Astrocyte of the cerebellum (primary cell): ENCODE measurements at places on chromosomes 6 and 20.

- DNase-seq: peak; percentile 38
These were observed 75.4 kb upstream of the LAMA2 start for GRCh38 chr6:128807577-128807976.

DNA sequence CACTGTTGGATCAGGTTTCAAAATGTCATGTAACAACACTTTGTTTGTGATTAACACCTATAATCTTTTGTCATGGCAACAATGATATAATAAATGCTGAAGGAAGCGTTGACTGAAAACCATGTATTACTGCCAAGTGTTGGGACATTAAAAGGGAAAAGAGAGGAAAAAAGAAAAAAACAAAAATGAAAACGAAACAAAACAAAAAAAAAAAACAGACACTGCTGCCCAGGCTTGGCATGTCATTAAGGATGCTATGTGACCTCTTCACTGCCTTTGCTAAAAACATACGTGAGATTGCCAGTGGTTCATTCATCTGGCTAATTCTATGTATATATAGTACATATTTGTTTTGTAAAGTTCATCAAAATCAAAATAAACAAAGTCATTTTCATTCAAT is 516.7 kb upstream of the RNF217 start:
- no peak for DNase-seq

DNA sequence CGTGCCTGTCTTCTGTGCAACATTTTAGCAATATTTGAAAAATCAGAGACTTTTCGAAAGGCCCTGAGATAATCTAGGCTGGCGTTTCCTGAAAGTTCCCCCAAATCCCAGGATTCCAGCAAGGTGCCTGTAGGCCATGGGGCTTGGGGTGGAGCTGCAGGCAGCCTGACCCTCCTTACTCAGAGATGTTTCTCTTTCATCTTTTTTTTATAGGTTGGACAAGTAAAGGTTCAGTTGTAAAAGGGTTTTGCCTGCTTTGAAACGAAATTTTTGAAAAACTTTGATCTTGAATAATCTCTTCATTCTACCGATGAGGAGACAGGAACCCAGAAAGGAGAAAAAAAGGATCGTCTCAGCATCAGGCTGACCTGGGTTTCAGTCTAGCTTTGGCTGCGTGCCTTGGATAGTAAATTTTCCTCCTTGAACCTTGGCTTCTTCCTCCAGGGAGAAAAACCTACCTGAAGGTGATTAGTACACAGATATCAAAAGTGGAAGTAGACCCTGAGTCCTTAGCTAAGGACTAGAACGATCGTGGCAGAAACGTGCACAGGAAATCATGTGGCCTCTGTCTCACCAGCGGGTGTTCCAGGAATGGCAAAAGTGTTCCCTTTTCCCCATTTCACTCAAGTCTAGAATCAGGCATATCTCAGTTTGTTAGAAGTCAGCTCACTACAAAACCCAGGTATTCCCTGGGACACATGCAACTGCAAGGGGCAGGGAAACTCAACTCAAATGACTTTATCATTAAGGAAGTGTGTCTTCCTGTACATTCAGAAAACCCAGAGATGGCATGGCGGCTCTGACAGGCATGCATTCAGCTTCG is 128.2 kb upstream of the PTPN1 start:
- DNase-seq: no peak

DNA sequence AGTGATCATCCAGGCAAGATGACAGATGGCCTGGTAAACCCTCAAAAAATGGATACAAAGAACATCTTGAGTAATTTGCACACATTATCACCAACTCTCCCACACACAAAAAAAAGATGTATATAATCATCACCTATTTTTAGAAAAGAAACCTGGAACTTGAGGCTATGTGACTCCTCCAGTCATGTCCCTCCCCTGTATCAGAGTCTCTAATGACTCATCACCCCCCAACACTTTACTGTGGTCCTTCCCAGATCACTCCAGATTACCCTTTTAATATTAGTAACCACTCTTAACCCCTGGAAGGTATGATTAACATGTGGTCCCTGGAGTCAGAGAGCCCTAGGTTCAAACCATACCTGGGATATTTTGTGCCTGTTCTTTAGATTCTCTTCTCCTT is 144.8 kb downstream of the ZNF217 start:
- DNase-seq: no peak

DNA sequence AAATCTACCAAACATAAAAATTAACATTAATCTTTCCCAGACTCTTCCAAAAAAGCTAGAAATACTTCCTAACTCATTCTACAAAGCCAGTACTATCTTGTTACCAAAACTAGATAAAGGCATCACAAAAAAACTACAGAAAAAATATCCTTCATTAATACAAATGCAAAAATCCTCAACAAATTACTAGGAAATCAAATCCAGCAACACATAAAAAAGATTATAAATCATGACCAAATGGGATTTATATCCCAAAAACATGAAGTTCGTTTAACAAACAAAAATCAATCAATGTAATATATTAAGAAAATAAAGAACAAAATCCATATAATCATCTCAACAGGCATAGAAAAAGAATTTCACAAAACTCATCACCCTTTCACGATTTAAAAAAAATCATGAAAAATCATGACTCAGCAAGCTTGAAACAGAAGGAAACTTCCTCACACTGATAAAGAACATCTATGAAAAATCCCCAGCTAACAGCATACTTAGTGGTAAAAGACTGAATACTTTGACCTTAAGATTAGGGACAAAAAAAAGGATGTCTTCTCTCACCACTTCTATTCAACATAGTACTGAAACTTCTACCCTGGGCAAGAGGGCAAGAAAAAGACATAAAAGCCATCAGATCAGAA is 43.2 kb downstream of the RANBP9 start:
- no peak for DNase-seq

GRCh38 chr6:27948237-27948636 is 8.8 kb upstream of the OR2B6 start:
- DNase-seq: no peak

GRCh38 chr20:3970016-3970415 is 45.3 kb downstream of the RNF24 start:
- no peak for DNase-seq

GRCh38 chr6:39177130-39177529 is 52.1 kb downstream of the KCNK5 start:
- no peak for DNase-seq

DNA sequence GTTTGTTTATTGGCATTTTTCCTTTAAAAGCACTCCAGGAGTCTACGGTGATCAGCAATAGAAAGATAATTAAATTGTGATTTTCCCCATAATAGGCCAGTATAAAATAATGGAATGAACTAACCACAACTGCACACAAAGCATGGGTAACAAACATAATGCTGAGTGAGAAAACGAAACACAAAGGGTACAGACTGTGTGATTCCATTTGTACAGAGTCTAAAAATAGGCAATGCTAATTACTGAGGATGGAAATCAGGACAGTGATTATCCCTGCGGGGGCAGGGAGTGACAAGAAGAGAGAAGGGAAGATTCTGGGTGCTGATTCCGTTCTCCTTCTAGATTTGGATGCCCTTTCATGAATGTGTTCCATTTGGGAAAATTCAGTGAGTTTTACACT is 478.1 kb downstream of the PREX1 start:
- no peak for DNase-seq

DNA sequence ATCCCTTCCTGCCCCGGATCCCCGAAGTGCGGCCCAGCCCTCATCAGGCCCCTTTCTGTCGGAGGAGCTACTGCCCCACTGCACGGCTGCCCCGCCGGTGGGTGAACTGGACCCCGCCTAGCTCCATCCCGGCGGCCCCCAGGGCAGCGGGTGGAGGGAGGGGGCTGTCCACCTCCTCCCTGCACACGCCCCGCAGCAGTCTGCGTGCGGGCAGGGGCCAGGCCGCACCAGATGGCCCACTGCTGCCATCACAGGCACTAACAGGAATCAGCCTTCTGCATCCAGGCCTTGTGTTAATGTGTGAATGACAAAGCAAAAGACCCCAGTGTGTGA is 54.9 kb upstream of the UNC93A start:
- DNase-seq: no peak

DNA sequence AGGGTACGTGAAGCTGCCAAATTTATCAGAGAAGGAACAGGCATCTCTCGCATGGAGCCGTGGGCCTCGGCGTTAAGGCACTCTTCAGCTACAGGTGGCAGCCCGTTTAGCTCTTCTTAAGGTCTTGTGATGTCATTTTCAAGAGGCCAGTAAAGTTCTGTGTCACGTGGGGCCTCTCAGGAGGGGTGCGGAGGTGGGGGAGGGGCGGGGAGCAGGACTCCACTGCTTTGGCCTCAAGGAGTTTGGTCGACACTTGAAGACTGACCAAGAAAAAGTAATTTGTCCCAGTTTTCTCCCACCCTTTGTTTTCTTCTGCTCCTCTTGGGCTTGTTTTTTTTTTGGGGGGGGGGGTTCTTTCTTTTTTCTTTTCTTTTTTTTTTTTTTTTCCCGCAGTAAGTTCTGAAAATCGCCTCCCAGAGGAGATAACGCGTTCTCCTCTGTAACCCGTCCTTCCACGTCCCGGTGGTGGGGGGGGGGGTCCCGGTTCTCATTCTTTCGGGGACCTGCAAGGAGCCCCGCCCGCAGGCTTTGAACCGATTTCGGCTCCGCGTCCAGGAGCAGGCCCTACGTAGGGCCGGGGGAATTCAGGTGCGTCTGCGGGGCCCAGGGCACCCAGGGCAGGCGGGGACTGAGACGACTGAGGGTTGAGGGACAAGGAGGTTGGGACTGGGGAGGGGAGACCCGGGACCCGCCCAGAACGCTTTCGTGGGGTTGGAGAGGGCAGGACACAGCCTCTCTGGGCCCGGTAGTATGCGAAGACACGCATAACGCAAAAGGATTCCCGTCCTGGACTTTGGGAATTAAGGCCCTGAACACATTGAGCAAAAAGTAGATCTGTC is 26.0 kb downstream of the GPX6 start:
- DNase-seq: no peak

GRCh38 chr6:113762641-113763040 is 94.5 kb upstream of the MARCKS start:
- DNase-seq: no peak

GRCh38 chr6:166153966-166154365 is 13.7 kb downstream of the TBXT start:
- DNase-seq: no peak

DNA sequence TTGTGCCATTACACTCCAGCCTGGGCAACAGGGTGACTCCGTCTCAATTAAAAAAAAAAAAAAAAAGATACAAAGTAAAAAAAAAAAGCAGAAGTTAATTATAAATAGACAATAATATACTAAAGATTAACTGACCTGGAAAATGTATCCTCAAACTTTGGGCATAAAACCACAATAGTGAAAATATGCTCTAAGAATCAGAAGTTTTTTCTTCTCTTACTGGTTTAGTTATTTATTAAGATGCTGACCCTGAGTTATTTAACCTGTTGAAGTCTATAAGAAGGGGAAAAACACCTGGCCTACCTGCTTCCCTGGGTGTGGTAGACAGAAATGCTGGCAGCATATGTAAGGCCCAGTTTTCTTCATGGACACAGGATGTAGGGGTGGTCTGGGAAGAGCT is 133.7 kb upstream of the MLIP start:
- DNase-seq: no peak

DNA sequence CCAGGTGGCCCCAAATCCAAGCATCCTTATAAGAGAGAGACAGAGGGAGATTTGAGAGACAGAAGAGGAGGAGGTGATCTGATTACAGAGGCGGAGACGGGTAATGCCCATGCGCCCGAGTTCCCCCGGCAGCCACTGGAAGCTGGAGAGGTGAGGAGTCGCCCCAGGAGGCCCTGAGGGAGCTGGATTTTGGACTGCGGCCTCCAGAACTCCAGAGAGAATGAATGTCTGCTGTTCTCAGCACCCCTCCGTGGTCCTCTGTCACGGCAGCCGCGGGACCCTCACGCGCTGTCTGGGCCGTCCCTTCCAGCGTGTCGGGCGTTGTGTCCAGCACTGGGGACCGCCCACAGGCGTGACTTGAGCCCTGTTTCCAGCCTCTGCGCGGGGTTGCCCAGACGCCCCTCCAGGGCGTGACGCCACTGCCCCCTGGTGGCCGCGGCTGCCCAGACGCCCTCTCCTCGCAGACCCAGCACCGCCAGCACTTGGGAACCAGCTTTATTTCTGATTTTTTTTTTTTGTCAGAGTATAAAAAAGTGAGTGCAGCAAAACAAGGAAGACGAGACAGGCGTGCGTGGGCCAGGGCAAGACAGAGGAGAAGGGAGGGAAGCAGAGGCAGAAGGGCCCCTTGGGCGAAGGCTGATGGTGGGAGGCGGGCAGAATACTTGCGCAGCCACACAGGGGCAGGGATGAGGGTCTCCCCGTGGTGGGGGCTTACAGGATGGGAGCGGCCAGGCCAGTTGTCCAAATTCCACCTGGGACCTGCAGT is 4.1 kb upstream of the ZNF512B start:
- DNase-seq: no peak

- no peak for DNase-seq
These were observed 77.9 kb upstream of the CITED2 start for GRCh38 chr6:139452148-139452876.

- no peak for DNase-seq
These were observed 1.5 kb upstream of the COL9A3 start for GRCh38 chr20:62815066-62815991.

GRCh38 chr20:38196592-38196991 is 31.5 kb upstream of the TGM2 start:
- no peak for DNase-seq

GRCh38 chr6:81562169-81562568 is 190.3 kb downstream of the TENT5A start:
- DNase-seq: peak; percentile 53

DNA sequence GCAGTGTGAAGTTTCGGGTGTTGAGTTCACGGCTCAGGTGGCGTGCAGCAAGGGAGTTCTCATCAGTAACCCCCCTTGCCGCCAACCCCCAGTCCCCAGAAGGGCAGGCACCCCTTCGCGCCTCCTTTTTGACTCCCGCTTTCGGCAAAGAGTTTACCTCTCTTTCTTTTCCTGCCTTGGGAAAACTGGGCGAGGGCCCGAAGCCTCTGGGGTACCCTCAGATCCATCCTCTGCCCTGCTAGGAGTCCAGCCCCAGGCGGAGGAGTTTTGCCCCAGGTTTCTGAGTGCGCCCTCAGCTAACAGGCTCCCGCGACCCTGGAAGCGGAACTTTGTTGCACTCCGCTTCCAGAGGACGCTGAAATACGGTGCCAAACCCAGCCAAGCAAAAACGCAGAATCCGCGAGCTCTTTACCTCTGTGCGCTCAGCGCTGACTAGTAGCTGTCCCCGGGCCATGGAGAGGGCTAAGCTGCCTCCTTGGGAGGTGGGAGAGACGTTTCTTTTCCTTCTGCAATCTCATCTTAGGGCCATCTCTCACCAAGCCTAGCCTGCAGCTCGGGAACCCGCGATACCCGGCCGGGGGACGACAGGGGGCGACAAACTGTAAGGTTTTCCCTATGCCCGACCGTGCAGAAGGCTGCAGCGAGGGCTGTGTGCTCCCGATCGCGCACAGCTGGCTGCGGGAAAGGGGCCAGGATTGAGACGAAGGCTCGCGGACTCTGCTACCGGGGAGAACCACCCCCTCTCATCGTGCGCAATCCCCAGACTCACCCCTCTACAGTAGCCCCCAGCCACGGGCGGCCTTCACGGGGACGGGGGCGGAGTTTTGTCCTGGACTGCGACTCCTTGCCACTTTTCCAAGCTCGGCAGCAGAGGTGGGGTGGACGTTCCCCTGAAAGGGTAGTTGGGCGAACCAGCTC is 2.7 kb upstream of the PAX1 start:
- no peak for DNase-seq

- no peak for DNase-seq
These were observed 66.5 kb downstream of the BANF2 start for GRCh38 chr20:17766226-17766625.

GRCh38 chr6:5214570-5215052 is 46.1 kb downstream of the LYRM4 start:
- DNase-seq: no peak

- DNase-seq: no peak
These were observed 477.0 kb upstream of the CHD6 start for GRCh38 chr20:42095221-42095620.
